ENCODE measurements at places on chromosomes 12 and 14.

- DNase-seq, result no peak
Observed at GRCh38 chr12:107130830-107131611, 37.7 kb upstream of the CRY1 start.

- no peak for DNase-seq
Observed at GRCh38 chr12:16291032-16291431, 13.5 kb upstream of the SLC15A5 start.

GRCh38 chr12:87618199-87618598 is 411.0 kb downstream of the C12orf50 start:
- DNase-seq, result no peak

DNA sequence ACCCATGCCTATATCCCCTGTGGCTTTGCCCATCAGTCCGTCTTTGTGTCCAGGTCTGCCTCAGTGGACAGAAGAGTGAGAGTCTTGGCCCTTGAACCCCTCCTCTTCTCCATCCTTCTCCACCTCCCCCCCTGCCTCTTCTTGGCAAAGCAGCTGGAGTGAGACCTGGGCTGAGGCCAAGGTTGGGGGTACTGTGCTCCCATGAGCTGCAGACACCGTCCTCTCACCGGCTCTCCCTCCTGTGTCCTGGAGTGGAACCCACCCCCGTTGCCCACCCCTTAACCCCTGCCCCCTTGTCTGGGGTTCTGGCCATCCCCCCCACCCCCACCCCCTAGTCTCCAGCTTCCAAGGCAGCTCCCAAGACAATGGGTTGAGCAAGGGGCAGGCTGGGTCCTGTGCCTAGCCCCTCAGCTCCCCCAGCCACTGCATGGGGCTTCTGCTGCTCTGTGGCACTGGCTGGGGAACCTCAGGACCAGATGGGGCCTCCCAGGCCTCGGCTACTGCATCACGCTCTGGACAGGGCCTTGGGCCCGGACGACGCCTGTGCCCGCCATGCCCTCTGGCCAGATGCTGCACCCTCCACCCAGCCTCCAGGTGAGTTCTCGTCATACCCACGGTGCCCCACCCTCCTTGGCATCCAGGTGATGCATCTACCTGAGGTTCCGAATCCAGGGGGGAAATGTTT is 35.7 kb downstream of the RTL1 start:
- DNase-seq, result no peak

GRCh38 chr12:96326628-96327227 is 73.5 kb downstream of the CDK17 start:
- DNase-seq, result no peak

DNA sequence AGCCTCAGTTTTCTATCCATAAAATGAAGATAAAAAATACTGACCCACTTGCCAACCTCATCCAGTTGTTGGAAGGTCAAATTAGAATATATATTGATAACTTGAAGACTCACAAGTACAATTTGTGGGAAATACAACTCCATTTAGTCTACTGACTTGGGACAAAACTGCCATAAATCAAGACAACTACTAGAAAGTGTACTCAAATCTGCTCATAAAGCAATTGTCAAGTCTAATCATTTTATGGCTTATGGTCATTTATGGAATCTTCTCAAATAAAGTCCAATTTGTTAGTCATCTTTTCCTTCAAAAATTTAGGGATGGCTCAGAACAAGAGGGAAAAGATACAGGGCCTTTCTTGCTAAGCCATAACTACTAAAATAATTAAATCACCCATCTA is 7.0 kb downstream of the BTG1 start:
- no peak for DNase-seq

DNA sequence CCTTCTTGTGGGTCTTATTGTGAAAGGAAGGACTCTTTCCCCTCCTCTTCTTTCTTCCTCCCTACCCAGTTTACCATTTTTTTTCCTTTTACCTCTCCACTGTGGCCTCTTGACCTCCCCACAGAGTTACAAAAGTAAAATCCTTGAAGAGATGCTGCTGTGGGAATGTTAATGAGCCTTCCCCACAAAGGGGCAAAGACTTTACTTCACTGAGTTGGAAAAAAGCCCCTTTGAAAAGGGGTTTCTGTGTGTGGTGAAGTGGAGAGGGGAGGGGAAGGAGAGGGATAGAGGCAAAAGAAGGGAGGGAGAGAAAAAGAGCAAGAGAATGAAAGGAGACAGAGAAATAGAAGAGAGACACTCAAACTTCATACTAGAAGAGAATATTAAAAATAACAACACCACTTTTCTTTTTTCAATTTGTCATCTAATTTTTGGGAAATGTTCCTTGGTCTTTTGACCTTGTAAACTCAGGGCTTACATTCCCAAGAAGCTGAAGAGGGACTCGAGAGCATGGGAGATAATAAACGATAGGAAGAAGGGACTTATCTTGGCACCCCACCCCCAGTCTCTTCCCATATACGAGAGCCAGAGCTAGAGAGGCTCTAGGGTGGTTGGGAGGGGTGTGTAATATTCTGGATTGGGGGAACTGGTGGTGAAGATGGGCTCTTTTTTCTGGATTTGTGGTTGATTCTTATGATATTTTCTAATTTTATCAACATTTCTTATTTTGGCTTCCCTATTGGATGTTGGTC is 13.2 kb upstream of the SALL2 start:
- DNase-seq, result no peak

GRCh38 chr12:110245369-110245772 is 35.7 kb upstream of the ATP2A2 start:
- DNase-seq, result peak; percentile 7

- no peak for DNase-seq
Observed at GRCh38 chr14:41605550-41606281, 960 bp upstream of the LRFN5 start.

DNA sequence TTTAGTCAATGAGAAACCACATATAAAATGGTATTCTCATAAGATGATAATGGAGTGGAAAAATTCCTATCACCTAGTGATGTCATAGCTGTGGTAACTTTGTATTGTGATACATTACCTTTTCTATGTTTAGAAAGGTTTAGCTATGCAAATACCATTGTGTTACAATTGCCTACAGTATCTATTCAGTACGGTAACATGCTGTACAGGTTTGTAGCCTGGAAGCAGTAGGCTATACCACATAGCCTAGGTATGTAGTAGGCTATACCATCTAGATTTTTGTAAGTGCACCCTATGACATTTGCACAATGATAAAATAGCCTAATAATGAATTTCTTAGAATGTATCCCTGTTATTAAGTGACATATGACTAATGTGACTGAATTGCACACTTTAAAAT is 50.5 kb upstream of the CCDC196 start:
- no peak for DNase-seq

- no peak for DNase-seq
Observed at GRCh38 chr12:62860501-62861411, 74.2 kb downstream of the PPM1H start.

- no peak for DNase-seq
Observed at GRCh38 chr12:47705229-47705565, 633 bp downstream of the RPAP3 start.

- no peak for DNase-seq
Observed at GRCh38 chr14:73814153-73814552, 37.5 kb upstream of the PTGR2 start.

- DNase-seq, result no peak
Observed at GRCh38 chr12:3154006-3154405, 76.8 kb downstream of the TSPAN9 start.

DNA sequence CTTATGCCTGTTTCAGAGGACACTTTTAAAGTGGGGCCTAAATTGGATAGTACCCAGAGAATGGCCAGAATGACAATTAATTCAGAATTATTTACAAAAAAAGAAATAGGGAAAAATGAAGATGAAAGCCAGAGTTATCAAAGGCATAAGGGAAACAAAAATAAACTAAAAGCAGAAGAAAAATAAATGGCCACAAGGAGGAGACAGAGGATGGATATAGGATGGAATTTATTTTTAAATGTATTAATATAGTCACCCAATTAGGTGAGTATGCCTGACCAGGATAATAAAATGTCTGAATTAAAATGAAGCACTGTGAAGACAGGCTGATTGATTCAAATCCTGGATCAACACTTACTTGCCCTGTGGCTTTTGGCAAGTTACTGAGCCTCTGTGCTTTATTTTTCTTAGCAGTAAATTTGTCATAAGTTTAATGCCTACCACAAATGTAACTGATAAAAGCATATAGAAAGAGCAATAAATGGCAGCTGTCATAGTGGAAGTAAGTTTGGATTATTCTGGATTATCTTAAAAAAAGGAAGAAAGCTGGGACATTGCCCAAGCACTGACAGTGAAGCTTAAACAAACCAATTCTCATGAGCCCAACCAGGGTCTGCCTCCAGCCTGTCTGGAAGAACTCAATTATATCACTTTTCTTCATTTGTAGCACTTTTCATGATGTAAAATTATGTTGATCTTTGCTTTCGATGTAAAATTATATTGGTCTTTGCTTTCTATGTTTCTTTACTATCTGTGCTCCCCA is 3.5 kb downstream of the CLEC9A start:
- no peak for DNase-seq

GRCh38 chr14:104357689-104358527 is 219.5 kb downstream of the KIF26A start:
- DNase-seq, result no peak

GRCh38 chr14:83923842-83924241 is 1606.1 kb upstream of the FLRT2 start:
- DNase-seq, result no peak

- no peak for DNase-seq
Observed at GRCh38 chr14:23153851-23154796, 29.3 kb downstream of the SLC7A8 start.

DNA sequence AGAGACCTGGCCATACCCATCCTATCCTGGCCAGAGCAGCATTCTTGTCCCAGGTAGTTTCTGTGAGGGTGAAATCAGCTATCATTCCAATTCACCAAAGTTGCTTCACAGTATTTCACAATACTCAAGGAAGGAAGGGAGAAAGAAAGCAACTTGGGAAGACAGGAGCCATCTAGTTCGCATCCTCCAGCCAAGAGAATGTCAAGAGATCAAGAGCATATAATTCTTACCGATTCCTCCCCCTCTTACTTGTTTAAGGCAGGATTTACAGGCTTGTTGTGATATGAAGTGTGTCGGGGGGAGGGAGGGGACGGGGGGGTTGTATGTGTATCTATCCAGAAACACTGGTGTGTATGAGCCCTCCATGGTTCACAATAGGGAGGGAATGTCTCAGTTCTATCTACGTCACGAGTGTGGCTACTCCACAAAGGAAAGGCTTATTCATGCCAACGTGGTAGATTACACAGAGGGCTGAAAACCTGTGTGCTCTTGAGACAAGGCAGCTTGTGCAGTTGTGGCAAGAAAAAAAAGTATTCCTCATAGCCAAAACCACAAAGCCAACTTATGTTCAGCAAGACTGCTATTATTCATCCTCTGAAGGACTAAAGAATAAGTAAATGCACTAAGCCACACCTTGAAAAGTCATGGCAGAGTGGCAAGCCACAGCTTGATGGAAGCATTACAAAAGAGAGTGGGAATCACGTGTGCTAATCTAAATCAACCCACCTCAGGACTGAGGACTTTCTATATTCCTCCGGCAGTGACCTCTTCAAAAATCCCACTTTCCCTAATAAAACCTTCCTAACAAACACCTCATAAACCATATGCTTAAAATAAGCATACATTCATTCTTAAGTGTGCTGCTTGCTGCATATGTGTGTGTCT is 35.0 kb downstream of the CORO1C start:
- no peak for DNase-seq

DNA sequence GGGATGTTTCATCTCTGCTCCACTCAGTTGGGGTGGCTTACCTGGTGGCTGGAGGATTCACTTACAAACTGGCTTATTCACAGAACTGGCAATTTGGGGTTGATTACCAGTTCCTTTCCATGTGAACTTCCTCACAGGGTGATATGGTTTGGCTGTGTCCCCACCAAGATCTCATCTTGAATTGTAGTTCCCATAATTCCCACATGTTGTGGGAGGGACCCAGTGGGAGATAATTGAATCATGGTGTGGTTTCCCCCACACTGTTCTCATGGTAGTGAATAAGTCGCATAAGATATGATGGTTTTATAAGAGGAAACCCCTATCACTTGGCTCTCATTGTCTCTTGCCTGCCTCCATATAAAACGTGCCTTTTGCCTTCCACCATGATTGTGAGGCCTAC is 26.9 kb upstream of the IGF1 start:
- no peak for DNase-seq

DNA sequence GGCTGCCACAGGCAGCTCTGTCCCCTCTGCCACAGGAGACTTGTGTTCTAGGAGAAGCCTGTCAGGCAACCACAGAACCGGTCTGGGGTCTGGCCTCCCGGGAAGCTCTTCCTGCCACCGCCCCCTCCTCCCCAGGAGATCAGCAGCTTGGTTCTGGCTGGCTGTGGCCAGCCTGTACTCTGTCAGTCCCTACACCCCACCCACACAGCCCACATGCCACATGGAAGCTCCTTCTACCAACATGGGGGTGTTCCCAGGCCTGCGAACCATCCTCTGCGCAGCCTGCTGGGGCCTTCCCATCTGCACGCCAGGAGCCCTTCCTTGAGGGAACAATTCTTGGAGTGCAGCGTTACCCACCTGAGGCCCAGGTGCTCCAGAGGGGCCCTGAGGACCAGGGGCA is 16.8 kb downstream of the TMEM106C start:
- no peak for DNase-seq

DNA sequence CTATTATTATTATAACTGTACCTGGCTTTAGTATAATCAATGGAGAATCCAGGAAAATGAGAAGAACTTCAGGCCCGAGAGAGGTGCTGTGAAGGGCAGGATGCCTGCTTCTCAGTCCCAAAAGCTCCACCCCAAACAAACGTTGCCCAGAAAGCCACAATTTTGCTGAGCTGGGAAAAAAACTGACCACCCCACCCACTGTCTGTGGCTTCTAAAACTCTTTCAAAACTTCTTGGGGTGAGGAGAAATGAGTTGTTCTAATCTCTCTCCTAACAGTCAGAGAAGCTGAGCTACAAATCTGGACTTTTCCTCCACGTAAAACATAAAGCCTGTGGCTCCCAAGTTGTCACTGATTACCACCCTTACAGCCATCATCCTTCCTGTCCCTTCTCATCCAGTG is 13.4 kb downstream of the VDR start:
- no peak for DNase-seq

DNA sequence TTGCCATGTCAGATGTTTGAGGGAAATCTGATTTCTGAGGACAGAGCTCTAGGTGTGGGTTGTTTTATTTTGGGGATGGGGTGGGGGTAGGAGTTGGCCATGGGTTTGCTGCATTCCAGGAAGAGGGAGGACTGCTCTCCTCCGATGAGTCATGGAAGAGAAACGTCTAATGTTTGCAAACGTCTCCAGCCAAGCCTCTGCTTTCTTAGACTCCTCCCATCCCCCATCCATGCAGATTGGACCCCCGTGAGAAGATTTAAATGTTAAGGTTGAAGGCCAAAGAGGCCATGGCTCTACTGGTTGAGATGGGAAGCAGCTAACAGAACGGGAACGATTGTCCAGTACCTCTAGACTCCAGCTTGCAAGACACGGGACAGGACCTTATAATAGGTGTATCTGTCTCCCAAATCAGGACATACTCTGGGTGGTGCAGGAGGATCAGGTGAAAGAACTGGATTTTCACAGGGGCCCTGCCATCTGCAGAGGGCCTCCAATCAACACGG is 11.4 kb upstream of the ATP2A2 start:
- DNase-seq, result no peak

GRCh38 chr12:67515679-67516340 is 132.7 kb upstream of the DYRK2 start:
- no peak for DNase-seq

GRCh38 chr12:1911598-1912575 is 6.6 kb downstream of the CACNA2D4 start:
- DNase-seq, result no peak
